GM19239 (cell line): ENCODE measurements at places on chromosomes 1 and 21.

DNA sequence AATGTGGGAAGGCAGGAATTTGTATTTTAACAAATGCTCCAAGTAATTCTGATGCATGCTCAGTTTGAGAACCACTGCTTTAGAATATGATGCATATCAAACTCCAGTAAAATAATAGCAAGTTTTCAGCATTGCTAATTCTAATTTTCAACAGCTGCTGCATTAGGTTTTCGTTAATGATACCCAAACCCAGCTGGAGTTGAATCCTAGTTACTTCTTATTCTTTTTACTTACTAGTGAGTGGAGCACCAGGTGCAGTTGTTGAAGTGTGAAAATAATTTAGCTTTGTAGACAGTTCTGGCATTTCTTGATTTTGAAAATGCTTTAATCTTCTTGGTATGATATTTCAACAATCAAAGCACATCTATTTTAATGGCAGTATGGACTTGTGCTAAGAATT is 138.5 kb downstream of the HS2ST1 start:
- DNase-seq = no peak

GRCh38 chr1:53986458-53986857 is 31.5 kb downstream of the LDLRAD1 start:
- DNase-seq = no peak

- DNase-seq = no peak
Observed at GRCh38 chr1:242187171-242187570, 188.3 kb upstream of the MAP1LC3C start.

- no peak for DNase-seq
Observed at GRCh38 chr1:205430696-205431305, 8.9 kb upstream of the LEMD1 start.

DNA sequence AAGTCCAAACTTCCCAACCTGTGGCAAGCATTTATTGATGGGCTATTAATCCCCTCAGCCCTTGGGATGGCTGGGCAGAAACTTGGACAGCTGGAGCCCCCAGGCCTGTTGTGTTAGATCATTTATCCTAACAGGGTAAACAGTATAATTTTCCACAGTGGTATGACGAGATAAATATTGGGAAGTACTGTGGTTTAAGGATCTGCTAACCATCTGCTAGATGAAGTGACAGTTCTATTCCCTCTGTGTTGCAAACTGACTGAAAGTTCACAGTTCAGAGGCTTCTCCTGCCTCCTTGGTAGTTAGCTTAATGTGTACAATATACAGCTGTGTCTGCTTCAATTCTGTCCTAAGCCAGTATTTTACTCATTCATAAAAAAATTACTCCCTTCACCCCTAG is 127.5 kb upstream of the CHODL start:
- DNase-seq = no peak

- DNase-seq = peak; percentile 79
Observed at GRCh38 chr1:21508580-21509350, 458 bp upstream of the ALPL start.

DNA sequence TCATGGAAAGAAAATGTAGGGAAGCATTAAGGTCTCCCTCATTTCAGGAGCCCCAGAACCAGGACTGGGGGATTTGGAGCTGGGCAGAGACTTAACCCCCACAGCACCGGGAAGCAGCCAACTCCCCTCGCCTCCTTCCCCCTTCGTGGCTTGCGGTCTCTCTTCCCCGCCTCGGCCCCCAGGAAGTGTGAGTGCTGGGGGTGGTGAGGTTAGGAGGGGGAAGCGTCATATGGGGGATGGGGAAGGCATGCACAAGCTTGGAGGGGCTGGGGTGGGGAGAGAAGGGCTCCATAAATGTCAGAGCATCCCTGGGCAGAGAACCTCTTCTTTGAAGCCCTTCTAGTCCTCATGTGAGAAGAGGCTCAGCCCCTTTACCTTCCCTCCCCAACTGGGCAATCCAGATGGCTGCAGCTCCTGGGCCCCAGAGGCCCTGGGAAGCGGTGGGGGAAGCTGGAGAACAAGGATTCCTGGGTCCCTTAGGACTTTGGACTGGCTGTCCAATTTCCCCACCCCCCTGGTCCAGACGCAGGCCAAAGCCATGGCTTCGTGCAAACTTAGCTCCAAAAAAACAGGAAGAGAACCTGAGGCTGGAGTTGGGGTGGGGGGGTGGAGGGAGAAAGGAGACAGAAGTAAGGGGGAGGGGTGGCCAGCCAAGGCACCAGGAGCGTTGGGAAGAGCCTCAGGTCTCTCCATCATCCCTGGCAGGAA is 7.8 kb downstream of the ZBTB7B start:
- DNase-seq = no peak

- DNase-seq = no peak
Observed at GRCh38 chr1:181793831-181794230, 267.7 kb downstream of the ZNF648 start.

DNA sequence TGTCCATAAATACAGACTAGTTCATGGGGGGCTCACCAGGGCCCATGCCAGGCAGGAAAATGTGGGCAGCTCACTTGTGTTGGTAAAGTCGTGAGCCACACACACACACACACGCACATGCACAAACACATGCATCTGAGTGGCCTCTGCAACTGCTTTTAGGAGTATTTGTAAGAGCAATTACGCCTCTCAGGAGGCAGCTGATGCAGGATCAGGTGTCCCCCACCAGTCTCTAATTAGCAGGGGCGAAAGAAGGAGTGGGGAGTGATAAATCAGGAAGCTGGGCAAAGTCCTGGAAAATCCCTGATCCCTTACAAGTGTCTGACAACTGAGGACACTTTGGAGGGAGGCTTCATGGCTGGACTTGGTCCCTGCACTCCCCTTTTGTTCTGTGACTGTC is 5.7 kb upstream of the IVL start:
- no peak for DNase-seq

- DNase-seq = no peak
Observed at GRCh38 chr1:62689524-62689923, 1.3 kb upstream of the DOCK7 start.

DNA sequence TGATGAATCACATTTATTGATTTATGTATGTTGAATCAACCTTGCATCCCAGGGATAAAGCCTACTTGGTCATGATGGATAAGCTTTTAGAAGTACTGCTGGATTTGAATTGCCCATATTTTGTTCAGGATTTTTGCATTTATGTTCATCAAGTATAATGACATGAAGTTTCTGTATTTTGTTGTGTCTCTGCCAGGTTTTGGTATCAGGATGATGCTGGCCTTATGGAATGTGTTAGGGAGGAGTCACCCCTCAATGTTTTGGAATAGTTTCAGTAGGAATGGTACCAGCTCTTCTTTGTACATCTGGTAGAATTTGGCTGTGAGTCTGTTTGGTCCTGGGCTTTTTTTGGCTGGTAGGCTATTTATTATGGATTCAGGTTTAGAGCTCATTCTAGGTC is 1643.1 kb upstream of the B3GALT2 start:
- no peak for DNase-seq

DNA sequence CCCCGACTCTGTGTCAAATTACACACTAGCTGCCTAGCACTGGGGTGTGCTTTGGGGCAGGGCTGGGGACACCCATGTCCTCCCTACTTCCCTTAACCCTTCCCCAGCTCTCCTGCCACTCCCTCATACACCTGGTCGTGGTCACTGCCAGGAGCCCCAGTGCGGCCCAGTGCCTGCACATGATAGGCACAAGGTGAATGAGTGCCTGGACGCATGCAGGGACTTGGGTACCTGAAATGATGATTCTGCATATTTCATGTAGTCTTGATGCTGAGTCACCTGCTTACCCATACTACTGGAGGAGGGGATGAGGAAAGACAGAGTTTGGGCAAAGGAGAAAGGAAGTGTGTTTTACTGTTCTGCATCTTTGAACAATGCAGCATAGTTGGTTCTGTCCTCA is 1.5 kb upstream of the VANGL2 start:
- no peak for DNase-seq

- DNase-seq = no peak
Observed at GRCh38 chr1:229883504-229884200, 183.4 kb upstream of the GALNT2 start.

DNA sequence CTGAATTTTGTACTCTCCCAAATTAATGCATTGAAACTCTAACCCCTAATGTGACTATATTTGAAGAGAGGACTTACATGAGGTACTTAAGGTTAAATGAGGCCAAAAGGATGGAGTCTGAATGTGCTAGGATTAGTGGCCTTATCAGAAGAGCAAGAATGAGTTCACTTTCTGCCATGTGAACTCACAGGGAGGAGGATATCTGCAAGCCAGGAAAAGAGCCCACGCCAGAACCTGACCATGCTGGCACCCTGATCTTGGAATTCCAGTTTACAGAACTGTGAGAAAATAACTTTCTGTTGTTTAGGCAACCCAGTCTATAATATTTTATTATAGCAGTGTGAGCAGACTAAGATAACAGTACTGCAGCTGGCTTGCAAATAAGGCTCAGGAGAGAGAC is 12.2 kb upstream of the FASLG start:
- DNase-seq = no peak

GRCh38 chr1:156725683-156726280 is 2.5 kb upstream of the METTL25B start:
- peak; percentile 71 for DNase-seq

DNA sequence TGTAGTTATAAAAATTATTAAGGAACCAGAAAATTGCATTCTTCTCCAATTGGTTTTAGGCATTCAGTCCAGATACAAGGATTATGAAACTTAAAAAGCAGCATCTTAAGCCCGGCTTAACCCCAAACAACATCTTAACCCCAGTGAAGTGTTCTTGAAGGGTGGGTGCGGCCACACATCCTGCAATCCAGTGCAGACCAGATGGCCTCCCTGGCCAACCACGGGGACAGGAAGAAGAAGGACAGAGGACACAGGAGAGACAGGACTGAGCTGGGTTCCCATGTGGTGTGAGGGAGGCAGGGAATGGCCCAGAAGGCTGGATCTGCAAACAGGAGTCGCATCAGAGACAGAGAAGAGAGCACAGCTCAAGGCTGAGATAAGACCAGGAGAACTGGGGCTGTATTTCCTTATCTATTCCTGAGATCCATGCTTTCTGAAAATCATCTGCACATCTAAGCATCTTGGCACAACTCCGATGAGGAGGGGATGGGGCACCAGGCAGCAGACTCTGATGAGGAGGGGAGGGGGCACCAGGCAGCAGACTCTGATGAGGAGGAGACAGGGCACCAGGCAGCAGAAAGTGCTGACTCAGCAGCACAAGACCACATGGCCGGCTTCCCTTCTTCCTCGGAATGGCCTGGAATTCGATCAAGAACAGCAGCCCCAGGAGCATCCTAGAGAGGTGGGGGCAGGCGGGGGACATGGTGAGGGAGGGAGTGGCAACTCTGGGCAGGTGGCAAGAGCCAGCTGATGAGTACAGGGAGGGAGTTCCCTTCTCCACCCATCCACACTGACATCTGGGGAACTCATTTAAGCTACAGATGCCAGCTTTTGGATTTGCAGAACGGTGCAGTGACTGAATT is 26.6 kb downstream of the ABCG1 start:
- DNase-seq = no peak

- no peak for DNase-seq
Observed at GRCh38 chr1:76238094-76238628, 163.6 kb downstream of the ST6GALNAC3 start.

DNA sequence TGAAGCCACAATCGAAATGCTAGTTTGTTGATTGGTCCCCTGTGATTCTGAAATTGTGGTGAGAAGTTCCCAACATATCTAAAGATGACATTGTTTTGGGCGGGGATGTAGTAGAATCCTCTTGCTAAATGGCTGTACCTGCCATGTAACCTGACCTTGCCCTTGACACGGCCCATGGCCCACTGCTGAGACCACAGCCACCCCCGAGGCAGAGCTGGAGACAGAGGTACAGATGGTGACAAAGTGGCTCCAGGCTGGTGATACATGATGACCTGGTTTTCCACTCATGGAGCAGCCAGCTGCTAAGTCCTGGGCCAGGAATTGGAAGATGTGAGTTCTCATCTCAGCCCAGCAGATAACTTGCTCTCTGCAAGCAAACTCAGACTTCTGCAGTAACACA is 226.5 kb downstream of the FOXD2 start:
- no peak for DNase-seq

DNA sequence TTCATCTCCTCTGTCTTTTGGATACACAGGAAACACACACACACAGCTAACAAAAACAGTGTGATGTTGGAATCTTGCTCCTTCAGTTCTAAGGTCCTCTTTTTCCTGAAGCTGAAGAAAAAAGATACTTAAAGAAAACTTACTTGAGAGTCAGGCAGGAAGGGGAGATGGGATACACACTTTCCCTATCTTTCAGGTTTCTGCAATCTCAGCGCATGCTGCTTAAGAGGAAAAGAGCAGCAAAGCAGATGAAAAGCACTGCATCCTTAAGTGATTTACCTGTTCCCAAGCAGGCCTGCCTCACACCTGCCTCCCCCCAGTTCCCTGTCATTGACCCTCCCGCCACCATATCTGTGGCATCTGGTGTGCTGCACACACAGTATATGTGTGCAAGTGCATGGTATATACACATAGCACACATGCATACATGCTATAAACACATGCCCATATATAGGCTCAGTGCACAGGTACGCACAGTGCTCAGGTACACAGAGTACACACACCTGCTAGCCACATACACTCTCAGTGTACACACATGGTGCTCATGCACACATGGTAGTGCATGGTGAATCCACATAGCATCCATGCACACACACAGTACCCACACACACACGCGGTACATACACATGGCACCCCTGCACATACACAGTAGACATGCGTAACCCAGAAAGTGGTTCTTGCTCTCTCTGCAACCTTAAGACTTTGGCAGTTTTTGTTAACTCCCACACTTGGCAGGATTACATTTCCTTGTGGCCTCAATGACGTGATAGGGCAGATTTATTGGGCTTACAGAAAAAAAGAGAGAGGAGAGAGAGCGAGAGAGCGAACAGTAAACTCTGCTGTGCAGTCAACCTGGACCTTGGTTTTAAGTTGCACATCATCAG is 166.9 kb downstream of the TOMM20 start:
- no peak for DNase-seq

- no peak for DNase-seq
Observed at GRCh38 chr1:21633992-21634805, 35.0 kb downstream of the RAP1GAP start.

- no peak for DNase-seq
Observed at GRCh38 chr1:75392278-75392677, 218.6 kb downstream of the SLC44A5 start.

DNA sequence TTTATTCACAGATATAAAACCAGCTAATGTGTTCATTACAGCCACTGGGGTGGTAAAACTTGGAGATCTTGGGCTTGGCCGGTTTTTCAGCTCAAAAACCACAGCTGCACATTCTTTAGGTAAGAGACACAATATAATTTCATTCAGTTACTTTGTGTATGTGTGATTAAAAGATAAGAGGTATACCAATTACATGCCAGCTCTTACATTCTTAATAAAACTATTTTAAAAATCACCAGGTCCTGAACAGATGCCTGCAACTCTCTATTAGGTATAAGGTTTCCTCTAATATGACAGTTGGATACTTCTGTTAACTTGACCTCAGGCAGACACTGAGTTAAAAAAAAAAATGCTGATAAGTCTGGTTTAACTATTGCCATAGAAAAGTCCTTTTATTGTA is 122.1 kb downstream of the NEK7 start:
- DNase-seq = no peak
